ENCODE measurements at places on chromosomes 3 and 15. TPM values are rescaled to one million over a fixed set of nuclear protein-coding genes. Genes with fewer than 3 reads are reported as not detected.

The PAK6 gene
- total RNA-seq: 0.81 TPM

The TICRR gene
- total RNA-seq: 1.4 TPM

The GATM gene
- total RNA-seq: 1.2 TPM

DNA sequence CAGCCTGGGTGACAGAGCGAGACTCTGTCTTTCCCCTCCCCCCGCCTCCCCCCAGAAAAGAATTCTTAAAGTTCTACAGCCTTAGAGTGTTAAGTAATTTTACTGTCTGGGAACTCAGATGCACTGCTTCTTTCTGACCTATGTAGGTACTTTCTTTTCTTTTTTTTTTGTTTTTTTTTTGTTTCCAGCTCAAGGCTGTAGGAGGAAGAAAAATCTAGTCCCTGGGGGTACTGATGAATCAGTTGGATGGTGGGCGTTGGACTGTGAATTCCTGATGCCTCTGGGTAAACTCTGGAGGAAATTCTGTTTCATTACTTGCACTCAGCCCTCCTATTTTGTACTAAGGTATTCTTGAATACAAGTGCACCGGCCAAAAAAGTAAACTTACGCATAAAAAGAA lies 10.8 kb downstream of the GHRL start:
- no peak for ATAC-seq

GRCh38 chr3:104279617-104280016 lies 1087.1 kb upstream of the ALCAM start:
- peak; percentile 76 for ATAC-seq

DNA sequence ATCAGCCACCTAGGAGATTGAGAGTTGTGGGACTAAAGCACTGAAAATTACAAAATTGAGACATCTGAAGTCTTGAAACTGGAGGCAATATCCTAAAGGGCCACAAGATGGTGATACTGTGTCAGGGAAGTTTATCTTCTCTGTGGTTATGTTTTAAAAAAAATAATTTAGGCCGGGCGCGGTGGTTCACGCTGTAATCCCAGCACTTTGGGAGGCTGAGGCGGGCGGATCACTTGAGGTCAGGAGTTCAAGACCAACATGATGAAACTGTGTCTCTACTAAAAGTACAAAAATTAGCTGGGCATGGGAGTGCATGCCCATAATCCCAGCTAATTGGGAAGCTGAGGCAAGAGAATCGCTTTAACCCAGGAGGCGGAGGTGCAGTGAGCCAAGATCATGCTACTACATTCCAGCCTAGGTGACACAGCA lies 17.9 kb upstream of the NIT2 start:
- ATAC-seq: peak; percentile 77

GRCh38 chr3:41578798-41579197 lies 379.5 kb downstream of the CTNNB1 start:
- no peak for ATAC-seq

The CHRD gene
- total RNA-seq: 4.5 TPM

GRCh38 chr3:149783576-149783975 lies 8.8 kb downstream of the ANKUB1 start:
- ATAC-seq: peak; percentile 64

The OCA2 gene
- 1.9 TPM for total RNA-seq

DNA sequence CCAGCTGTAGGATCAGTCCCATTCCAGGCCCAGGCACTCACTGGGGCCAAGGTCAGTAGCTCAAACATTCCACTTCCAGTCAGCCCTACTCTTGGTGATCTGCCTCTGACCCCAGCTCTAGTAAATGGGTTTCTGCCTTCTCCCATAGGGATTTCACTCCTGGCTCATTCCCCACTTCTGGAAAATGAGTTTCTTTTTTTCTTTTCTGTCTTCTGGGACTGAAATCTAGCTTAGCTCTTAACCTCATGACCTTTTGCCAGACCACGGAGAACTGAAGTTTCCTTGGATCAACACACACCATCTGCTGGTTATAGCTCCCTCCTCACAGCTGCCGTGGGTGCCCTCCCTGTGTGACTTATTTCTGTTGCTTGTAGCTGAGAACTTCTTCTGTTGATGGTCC lies 21.3 kb downstream of the MME start:
- no peak for ATAC-seq

DNA sequence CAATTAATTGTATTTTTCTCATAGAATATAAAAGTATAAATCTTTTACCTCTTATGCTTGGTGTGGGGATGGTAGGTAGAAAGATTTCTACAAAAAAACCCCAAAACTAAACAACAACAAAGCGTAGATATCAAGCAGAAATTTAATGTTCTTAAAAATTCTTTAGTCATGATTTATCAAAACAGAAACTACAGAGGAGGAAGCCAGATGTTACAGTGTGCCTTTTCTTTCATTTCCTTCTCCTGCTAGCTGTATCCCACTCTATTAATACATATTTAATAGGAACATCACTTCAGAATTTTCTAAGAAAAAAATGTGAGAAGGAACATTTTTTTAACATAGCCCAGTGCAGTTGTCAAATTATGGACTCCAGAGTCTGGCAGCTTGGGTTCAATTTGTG lies 420.6 kb downstream of the TUSC7 start:
- no peak for ATAC-seq

- ATAC-seq: no peak
These were observed 15.6 kb upstream of the ARPP19 start for GRCh38 chr15:52584414-52584813.

- no peak for ATAC-seq
These were observed 39.4 kb upstream of the TRIM71 start for GRCh38 chr3:32778389-32778788.

The ALDH1A2 gene
- 2.2 TPM for total RNA-seq

- no peak for ATAC-seq
These were observed 300.0 kb downstream of the IGSF11 start for GRCh38 chr3:118734664-118735063.

GRCh38 chr3:71316066-71316777 lies 267.3 kb downstream of the FOXP1 start:
- ATAC-seq: no peak

The GOLGA6D gene
- not detected for total RNA-seq

The MYZAP gene
- total RNA-seq: 0.76 TPM

- no peak for ATAC-seq
These were observed 100.3 kb downstream of the LIPC start for GRCh38 chr15:58532126-58532525.

The GCNT3 gene
- 0.94 TPM for total RNA-seq

DNA sequence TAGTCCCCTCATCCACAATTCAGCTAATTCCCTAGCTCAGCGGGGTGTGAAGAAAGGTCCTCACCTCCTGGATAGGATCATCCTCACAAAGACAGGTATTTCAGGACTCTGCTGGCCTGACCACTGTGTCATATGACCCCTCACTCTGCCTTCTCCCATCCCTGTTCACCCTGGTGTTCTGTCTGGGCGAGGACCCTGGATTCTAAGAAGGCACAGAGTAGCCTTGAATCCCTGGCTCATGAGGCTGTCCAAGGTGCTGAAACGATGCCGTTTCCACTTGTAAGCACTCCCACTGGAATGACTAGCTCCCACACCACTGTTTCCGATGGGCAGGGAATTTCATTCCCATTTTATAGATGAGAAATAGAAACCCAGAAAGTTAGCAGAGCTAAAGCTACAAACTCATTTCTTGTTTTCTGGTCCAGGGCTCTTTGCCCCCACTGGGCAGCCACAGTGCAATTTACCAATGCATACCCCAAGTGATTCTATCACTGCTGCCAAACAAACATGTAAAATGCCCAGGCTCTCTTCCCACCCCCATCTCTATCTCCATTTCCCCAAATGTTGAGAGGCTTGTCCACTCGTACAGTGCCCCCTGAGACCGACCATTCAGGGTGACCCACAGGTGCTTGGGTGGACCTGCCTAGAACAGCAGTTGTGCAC lies 83.2 kb downstream of the RAB11A start:
- peak; percentile 11 for ATAC-seq

DNA sequence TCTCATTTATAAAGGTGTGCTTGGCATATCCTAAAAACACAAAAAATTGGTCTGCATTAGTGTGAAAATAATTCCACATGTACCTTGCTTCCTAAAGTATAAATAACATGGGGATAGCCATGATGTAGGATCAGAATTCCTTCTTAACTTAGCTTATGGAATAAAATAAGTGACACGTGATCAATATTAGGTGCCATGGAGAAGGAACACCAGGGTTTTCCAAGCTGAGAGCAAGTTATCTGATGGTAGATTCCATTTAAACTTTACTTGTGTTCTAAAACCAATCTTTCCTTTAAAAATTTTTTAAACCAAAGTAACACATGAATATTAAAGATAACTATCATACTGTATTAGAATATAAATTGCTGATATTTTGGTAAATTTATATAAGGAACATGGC lies 300.5 kb downstream of the ZPLD1 start:
- ATAC-seq: no peak

The CALML4 gene
- total RNA-seq: 5.3 TPM

The NPAP1 gene
- total RNA-seq: 0.21 TPM

- ATAC-seq: no peak
These were observed 87.2 kb downstream of the DNAJC13 start for GRCh38 chr3:132504375-132504933.
